ENCODE measurements at places on chromosomes 6 and 20.

DNA sequence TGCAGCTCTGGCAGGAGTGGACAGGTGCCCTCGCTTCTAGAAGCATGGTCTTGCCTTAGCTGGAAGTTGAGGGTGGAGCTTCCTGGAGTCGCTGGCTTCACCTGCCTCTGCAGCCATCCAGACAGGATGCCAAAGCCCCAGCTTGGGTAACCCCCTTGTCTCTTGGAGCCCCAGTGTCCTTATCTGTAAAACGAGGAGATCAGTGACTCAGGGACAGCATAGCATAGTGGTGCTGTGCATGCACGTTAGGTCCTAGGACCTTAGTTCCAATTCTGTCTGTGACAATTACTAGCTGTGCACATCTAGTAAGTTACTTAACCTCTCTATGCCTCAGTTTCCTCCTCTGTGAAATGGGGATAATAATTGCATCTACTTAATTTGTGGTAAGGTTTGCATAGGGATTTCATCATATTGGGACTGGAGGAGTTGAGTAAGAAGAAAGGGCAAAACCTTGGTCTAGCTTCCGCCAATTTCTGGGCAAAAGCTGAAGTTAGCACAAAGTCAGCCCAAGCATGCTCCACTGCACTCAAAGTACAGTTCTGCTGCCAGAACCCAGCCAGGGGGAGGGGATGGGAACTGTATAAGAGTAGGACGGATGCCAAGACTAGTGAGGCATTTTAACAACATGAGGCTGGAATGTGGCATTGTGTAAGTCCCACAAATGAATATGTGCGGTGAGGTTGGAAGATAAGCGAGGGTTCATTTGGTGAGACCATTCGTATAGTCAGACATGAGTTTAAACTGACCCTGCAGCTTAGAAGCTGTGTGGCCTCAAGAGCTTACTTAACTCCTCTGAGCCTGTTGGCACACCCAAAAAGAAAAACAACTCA lies 24.5 kb downstream of the TOX2 start:
- peak; percentile 98 for DNase-seq

DNA sequence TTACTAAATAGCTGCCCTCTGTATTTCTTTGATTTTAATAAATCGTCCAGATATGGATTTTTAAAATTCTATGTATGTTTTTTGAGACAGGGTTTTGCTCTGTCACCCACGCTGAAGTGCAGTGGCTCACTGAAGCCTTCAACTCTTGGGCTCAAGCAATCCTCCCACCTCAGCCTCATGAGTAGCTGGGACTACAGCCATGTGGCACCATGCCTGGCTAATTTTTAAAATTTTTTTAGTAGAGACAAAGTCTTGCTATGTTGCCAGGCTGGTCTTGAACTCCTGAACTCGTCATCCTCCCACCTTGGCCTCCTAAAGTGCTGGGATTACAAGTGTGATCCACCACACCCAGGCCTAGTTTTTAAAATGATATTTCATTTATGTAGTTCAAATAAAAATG lies 47.4 kb upstream of the DDR1 start:
- no peak for DNase-seq

DNA sequence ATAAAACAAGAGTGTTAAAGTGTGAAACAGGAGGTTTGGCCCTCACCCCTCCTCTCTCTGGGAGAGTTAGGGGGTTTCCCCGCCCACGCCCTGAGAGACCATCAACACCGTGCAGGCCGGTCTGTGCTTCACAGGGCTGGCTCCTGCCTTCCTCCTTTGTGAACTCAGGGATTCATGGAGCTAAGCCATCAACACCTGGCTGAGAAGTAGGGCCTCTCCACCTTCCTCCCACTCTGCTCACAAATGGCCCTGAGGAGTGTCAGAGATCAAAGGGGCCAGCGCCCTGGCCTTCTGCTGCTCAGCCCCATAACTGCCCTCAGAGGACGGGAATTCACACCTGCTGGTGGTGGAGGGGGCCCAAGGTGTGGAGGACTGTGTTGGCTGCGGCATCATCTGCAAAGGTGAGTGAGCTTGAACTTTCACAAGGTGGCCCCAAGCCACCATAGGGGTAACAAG lies 88.6 kb downstream of the PSMB1 start:
- DNase-seq: no peak

GRCh38 chr6:157239148-157239547 lies 84.2 kb downstream of the TMEM242 start:
- no peak for DNase-seq

- no peak for DNase-seq
Observed at GRCh38 chr6:89580997-89581666, 57.4 kb downstream of the LYRM2 start.

DNA sequence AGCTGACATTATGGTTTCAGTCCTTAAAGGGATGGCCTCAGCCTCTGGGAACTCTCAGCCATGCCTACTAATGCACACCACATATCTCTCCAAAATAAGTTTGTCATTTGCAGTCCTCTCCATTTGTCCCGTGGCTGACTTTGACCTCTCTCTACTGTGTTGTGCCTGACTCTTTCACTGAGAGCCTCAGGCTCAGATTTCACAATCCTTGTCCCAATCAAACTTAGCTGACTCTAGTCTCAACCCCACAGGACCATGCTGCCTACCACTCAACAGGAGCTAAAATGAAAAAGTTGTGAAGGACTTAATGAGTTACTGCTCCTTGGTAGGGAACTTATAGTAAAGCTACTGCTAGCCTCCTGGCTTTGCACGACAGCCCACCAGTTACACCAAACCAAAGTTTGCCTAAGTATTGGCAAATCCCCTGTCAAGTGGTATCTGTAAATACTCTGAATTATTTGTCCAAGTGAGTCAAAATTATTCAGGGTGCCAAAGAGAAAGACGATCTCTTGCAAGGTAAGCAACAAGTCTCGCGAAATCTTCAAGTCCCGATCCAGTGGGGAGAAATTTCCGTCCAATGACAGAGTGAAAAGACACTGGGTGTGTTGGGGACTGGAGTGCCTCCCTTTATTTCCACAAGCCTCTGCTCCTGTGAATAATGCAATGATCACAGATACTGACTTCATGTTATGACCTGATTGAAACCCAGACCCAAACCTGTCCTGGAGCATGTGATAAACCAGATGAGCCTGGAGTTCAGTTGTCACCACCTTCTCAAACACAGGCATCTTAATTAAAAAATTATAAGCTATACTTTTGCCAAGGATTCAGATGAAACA lies 124.4 kb upstream of the FOXQ1 start:
- no peak for DNase-seq

DNA sequence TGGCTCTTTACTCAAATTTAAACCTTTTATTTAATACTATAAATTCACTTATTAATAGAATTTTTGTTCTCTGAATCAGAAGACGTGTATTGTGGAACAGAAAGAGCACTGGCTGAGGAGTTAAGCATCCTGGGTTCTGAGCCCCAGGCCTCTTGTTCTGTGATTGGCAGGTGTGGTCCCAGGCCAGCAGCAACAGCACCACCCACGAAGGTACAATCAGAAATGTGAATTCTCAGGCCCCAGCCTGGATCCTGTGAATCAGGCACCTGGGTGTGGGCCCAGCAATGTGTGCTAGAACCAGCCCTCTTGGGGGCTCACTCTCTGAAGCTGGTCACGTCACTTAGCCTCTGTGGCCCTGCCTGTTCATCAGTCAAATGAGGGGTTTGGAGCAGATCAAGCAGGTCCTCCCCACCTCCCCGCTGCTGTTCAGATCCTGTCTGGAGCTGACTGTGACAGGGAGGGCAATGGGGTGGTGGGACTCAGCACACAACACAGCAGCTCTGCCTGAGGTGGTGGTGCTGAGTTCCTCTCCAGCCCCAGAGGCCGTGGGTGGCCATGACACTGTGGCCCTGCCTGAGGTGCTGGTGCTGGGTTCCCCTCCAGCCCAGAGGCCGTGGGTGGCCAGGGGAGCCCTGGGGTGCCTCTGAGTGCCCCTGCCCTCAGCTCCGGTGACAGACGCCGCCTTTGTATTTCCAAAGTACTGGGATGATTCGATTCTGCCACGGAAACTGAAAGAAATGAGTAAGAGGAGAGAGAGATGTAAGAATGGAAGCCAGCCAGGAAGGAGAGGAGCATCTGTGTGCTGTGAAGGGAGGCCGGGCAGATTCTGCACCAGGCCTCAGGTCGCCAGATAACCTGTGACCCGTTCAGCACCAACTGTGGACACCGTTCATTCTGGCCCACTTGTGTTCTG lies 41.6 kb upstream of the FRMD1 start:
- no peak for DNase-seq

- no peak for DNase-seq
Observed at GRCh38 chr6:139027620-139028182, 844 bp upstream of the ABRACL start.

DNA sequence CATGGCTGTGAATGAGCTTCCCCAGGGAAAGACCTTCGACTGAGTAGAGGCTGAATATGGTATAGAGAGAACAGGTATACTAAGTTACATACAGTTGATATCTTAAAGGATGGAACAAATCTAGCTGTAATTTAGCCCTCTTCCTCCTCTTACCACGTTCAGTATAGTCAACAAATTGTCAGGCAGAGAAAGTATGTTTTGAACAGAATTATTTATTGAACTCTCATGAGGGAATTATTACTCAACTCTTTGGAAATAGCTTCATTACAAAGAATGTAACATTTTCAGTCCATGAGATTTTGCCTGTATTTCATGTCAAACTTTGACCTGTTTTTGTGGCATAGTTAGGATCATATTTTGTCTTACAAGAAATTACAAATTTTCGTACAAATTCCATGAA lies 63.0 kb downstream of the SH3BGRL2 start:
- no peak for DNase-seq

DNA sequence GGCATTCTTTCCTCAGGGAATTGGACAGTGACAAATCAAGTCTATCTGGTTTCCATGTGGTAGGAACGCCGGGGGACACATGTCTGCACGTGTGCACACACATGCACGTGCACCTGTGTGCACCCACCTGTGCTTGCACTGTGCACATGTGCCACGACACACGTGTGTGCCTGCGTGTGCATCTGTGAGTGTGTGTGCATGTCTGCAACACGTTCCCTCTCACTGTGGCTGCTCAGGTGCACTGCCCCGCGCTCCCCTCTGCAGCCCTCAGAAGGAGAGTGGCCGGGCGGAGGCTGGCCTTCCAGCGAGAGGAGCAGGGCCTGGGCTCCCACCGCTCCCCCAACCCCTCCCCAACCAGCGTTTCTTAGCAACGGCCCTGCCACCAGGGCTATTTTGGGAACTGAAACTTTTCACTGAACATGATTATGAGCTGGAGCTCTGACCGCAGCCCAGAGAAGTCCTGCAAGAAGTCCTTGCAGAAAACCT lies 147.8 kb downstream of the PHACTR3 start:
- DNase-seq: no peak

DNA sequence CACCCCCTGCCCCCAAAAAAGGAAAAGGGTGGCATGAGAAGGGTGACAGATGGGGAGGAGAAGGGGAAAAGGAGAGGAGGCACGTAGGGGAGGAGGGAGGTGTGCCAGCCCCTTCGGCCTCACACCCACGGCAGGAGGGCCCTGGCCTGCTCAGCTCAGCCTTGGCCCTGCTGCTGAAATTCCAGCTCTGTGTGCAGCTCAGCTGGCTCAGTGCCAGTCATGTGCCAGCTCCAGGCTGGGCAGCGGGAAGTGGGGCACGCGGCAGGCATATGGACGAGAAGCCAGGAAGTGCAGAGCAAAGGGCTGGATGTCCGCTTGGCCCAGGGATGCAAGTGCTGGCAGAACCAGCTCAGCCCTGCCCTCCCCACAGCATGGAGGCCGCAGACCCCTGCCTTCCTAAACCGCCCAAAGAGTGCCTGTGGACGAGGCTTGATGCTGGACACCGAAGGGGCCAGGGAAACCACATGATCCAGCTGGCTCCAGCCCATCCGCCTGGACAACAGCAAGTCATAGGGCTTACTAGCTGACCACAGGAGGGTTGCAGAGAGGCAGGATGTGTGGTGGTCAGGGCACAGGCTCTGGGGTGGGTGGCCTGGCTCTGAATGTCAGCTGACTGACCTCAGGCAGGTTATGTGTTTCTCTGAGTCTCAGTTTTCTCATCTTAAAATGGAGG lies 60.2 kb downstream of the NOL4L start:
- no peak for DNase-seq

DNA sequence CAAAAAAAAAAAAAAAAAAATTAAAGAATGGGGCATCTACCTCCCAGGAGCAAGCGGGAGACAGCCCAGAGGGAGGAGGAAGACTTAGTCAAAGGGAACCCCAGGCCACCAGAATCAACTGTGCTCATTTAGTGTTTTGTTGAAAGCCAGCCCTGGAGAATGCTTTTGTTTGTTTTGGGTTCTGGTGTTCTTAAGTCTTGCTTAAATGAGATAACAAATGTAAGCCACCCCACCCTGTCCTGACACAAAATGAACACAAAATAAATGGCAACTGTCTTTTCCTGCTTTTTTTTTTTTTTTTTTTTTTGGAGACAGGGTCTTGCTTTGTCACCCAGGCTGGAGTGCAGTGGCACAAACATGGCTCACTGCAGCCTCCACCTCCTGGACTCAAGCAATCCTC lies 165.0 kb upstream of the JARID2 start:
- DNase-seq: no peak

- DNase-seq: no peak
Observed at GRCh38 chr6:156846845-156847599, 69.8 kb downstream of the ARID1B start.

- DNase-seq: no peak
Observed at GRCh38 chr20:25148181-25148981, 47.1 kb upstream of the ENTPD6 start.

DNA sequence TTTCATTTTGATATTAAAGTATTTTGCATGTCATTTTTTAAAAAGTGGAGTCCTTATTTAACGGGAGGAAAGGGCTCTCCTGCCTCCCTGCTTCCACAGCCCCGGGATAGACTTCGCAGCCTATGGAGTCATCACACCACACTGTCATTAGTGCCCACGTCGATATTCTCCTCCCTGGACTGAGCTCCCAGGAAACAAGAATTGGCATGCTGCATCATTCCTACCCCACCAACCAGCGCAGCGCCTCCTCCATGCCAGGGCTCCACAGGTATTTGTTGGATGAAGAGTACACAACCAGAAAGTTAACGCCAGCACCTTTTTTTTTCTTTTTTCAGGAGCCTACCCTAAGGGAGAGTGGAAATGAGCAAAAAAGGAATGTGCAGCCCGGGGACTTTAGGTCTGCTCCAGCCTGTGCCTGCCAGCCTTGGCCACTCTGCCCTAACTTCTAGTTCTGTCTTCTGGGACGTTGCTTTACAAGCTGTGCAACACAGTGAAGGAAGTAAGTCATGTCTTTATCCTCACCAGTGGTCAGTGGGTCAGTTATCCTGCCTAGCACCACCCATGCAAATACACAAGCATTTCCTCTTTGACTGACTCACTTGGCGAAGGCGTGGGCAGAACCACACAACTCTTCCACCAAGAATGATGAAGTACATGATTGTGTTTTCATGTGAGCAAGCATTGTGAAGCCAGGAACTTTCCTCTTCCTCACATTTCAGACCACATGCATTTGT lies 180.7 kb upstream of the UST start:
- DNase-seq: peak; percentile 65

DNA sequence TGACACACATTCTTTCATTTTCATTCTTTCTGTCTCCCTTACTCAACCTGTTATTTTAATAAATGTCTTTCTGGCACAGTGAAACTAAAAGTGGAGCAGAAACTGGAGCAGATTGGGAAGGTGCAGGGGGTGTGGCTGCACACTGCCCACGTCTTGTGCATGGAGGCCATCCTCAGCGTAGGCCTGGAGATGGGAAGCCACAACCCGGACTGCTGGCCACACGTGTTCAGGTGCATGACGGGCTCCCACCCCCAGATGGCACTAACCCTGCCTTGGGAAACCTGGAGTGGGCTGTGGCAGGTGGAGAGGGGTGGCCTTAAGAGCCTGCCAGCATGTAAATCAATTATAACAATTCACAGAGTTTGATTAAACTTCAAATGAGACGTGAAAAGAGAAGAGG lies 71.4 kb upstream of the PBOV1 start:
- no peak for DNase-seq

GRCh38 chr6:150537491-150537890 lies 62.2 kb upstream of the PLEKHG1 start:
- DNase-seq: no peak

GRCh38 chr6:107488875-107489635 lies 862 bp upstream of the SOBP start:
- DNase-seq: no peak
